ENCODE measurements at places on chromosomes 6 and 20.
A peak's percentile ranks its signal among the peaks of the same experiment; 100 is the strongest.

DNA sequence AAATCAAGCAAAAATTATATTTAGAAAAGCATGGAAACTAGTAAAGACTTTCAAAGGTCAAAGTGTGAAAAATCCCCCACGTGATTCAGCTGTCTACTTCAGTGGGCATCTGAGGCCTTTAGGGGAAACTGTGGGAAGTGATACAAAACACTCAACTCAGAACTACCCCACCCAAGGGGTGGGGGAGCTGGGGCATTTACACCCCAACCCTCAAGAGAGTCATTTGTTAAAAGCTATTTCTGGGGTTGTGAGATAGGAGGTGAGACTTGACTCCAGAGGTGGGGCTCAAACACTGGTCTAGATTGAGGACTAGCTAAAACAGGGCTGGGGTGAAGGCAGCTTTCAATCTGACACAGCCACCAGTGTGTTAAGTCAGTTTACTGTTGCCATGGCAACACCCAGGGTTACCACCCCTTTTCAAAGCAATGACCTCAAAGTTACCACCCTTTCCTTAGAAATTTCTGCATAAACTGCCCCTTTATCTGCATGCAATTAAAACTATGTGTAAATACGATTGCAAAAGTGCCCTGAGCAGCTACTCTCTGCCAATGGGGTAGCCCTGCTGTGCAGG is 9.9 kb upstream of the GTSF1L start:
- DNase-seq = no peak

DNA sequence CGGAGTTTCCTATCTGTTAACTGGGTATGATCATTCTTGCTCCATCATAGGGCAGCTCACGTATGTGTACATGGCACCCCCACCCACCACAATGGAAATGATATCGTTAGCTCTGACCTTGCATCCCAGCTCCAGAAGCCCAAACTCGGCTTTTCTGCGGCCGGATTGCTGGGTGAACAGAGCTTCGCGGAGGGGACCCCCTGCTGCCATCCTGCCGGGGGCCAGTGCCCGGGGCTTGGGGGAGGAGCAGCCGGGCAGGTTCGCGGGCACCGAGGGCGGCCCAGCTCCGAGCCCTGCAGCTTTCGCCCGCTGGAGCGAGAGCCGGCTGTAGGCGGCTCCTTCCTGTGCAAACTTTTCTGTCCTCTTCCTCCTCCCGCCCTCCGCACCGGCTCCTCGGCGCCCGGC is 24.9 kb upstream of the FUCA2 start:
- DNase-seq = peak; percentile 68

DNA sequence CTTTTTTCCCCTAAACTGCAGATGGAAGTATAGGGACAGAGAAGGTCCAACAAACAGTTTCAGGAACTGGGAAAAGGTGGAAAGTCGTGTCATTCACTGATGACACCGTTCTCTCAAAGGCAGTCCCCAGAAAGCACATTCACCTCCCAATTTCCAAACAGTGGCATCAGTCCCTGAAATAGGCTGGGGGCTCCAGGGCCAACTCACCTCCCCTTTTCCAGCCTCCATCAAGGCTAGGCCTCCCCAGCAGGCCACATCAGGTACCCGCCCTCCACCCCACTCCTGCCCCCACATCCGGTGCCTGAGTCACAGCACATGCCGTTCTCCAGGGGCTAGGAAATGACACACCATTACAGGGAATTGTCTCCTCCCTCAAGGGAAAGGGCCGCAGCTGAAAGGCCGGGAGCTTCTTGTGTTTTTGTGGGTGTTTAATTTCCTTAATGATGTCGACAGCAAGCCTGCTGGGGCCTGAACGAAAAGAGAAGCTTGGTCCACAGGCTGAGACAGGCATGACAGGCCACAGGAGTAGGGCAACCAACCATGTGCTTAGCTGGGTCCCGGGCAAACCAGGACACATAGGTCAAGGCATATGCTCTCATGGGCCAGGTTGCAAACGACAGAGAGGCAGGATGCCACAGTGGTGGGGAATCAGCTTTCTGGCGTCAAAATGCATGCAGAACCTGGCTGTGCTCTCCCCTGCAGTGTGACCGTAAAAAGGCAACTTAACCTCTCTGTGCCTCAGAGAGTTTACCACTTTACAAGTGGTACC is 39.2 kb downstream of the ZMYND8 start:
- DNase-seq = peak; percentile 20

GRCh38 chr6:36968266-36968977 is 13.9 kb downstream of the PI16 start:
- DNase-seq = no peak

GRCh38 chr6:33405386-33405940 is 5.4 kb upstream of the PHF1 start:
- DNase-seq = no peak

DNA sequence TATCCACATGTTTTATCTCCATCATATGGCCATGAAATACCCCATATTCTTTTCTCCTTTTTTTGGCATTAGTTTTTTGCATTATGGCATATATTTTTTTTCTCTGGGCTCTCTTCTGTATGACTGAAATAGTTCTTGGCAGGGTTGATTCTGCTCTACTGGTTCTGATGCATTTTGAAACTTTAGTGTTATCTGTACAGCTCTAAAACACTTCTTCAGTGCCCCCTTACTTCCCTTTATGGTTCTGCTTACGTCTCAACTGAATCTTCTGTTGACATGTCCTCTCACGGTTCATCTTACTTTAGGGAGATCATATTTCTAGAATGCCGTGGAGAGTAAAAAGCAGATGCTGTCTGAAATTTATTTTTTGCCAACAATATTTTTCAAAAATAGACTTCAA is 23.2 kb upstream of the TXNDC5 start:
- no peak for DNase-seq

GRCh38 chr20:34215711-34216381 is 25.4 kb upstream of the ASIP start:
- DNase-seq = no peak

DNA sequence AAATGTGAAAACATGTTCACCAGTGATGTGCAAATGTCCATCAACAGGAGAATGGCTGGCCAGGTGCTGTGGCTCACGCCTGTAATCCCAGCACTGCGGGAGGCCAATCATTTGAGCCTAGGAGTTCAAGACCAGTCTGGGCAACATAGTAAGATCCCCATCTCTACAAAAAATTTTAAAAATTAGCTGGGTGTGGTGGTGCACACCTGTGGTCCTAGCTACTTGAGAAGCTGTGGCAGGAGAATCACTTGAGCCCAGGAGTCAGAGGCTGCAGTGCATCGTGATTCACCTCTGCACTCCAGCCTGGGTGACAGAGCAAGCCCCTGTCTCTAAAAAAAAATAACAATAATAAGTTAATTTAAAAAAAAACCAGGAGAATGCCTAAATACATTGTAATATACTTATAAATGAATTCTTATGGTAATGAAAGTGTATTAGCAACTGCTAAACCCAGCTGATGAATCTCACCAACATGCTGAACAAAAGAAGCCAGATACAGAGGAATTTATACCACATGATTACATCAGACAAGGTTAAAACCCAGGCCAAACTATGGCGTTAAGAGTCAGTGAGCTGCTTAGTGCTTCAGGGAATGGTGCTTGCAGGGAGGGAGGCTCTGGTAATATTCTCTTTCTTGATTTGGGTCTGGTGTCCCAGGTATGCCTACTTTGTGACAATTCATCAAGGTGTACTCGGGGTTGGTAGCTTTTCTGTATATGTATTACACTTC is 36.4 kb downstream of the RPP40 start:
- DNase-seq = no peak

DNA sequence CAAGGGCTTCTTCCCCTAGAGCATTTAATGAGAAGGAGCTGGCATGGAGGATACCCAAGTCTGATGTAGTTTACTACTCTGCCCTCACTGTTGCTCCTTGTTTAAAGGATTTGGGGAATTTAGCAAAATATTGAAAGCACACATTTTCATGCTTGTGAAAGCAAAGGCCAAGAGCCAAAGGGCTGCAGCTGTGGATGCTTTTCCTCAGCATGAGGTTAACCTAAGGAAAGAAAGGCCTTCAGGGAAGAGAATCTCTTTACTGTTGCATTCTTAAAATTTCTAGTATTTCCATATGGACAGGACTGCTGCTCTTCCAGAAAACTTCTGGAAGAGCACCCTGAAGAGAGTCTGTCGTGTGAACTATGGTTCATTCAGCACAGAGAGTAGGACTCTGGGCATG is 45.9 kb upstream of the SASH1 start:
- no peak for DNase-seq

- no peak for DNase-seq
Observed at GRCh38 chr6:13242178-13242577, 86.2 kb downstream of the TBC1D7 start.

GRCh38 chr6:160950507-160950906 is 41.1 kb upstream of the MAP3K4 start:
- no peak for DNase-seq

- no peak for DNase-seq
Observed at GRCh38 chr6:44831002-44831610, 443.6 kb downstream of the CDC5L start.

- DNase-seq = peak; percentile 20
Observed at GRCh38 chr6:108250240-108250866, 10.5 kb downstream of the SNX3 start.

- DNase-seq = no peak
Observed at GRCh38 chr20:50092436-50092835, 20.5 kb downstream of the UBE2V1 start.

DNA sequence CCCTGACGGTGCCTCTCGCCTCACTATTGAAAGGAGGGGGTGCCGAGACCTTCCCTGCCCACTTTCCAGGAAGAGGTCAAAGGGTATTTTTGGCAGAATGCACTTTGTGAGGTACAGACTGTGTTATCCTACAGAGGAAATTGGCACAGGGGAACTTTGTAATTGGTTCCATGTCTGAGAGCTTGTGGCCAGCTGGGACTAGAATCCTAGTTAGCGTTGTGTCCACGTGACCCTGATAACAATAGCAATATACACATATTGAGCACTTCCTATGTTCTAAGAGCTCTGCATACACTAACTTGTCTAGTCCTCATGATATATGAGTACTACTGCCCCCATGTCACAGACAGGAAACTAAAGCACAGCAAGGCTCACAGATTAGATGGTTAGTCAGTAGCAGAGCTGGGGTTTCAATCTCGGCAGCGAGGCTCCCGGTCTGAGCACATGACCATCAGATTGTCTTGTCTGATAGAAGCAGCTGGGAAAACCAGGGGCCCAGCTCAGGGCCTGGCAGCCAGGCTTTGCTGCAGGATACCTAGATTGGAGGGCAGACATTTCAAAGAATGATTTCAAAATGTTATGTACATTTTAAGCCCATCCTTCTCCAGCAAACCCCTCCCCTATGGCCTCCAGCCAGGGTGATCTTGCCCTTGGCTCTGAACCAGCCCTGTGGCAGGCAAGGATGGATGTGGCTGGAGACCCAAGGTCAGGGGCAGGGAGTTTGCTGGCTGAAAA is 1.4 kb downstream of the MAPK13 start:
- peak; percentile 23 for DNase-seq

- DNase-seq = no peak
Observed at GRCh38 chr6:106064142-106064541, 22.0 kb upstream of the PRDM1 start.

- peak; percentile 95 for DNase-seq
Observed at GRCh38 chr6:137967689-137968454, 100.8 kb downstream of the TNFAIP3 start.

DNA sequence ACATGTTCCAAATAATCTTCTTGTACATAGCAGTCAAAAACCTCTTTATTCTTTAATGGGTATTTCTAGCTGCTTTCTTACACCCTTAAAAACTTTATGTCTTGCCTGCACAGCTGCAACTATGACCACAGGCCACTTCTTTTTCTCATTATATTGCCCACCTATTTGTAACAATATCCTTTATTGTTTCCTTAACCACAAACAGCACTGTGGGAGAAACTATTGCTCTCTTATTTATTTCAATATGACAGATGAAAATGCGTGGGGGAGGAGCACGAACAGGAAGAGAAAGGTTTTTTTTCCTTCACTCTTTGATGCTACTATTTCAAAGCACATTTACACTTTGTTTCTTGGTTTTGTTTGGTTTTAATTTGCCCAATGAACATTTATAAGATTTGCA is 253.5 kb downstream of the GJA1 start:
- no peak for DNase-seq

DNA sequence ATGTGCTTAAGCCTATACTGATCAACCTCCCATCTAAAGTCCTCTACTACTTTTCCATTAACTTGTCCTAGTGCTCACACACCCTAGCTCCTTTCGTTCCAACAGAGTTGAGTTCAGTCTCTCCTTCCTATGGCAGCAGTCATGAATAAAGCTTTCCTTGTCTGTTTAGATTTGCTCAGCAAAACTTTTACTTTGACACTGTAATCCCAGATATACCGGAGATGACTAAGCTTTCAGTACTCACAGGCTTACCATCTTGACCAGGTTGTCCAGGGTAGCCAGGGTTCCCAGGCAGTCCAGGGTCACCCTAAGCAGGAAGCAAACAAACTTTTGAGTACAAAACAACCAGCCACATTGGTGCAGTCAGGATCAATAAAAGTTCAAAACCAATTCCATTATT is 90.7 kb downstream of the COL21A1 start:
- DNase-seq = no peak

DNA sequence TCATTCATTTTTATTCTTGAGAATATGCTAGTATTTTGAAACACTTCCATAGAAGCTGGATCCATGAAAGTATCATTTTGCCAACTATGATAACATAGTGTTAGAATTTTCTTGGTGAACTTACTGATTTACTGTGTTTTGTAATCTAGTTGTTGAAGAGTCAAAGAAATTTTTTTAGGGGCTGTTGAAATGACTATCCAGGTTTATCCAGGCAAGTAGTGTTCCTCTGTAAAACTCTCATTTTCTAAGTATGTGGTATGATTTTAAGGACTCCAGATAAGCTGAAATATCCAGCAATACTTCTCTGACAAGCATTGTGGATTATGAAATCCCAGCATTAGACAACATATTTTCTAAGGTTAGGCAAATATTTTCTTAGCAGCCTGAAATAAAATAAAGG is 95.9 kb downstream of the GRIK2 start:
- DNase-seq = no peak

DNA sequence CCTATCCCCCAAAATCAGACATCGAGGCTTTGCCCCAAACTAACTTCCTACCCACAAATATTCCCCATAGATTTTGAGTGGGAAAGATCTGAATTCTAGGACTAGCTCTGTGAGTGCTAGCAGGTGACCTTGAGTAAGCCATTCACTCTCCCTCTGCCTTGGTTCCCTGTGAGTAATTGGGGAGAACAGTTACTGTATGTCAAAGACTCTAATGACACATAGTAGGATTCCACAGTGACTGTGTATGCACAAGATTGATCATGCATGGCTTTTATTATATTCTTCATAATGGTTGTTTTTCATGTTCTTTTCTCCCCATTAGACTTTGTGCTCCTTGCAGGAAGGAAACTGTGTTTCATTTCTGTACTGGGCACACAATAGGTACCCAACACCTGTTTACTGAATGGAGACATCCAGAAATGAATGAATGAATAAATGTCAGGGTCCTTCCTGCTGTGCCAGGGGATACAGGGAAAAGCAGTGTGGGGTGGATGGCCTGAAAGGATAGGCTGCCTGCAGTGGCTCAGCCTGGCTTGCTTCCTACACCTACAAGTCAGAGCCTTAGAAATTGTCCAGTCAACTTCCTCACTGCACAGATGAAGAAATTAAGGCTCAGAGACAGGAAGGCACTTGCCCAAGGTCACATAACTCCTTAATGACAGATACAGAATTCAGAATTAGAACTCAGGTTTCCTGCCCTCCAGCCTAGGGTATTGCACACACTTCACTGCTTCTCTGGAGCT is 901 bp upstream of the TMEM151B start:
- peak; percentile 64 for DNase-seq
